ENCODE measurements at places on chromosomes 7 and 10.

DNA sequence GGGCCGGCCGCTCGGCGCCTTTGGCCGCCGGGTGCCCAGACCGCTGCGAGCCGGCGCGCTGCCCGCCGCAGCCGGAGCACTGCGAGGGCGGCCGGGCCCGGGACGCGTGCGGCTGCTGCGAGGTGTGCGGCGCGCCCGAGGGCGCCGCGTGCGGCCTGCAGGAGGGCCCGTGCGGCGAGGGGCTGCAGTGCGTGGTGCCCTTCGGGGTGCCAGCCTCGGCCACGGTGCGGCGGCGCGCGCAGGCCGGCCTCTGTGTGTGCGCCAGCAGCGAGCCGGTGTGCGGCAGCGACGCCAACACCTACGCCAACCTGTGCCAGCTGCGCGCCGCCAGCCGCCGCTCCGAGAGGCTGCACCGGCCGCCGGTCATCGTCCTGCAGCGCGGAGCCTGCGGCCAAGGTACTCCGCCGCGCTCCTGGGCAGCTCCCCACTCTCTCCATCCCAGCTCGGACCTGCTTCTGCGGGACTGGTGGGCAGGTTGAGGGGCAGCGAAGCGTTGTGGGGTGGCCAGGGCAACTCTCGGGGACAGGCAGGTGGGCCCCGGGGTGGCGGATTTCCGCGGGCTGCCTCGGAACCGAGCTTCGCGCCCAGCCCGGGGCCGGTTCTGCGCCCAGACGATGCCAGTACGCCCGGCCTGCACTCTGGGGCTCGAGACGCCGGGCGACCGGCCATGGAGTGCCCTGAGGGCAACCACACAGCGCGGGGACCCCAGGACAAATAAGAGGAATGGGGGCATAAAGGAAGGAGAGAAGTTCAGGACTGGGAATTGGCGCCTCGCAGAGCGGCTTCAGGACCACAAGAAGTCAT lies 578 bp downstream of the HTRA1 start:
- no peak for DNase-seq

DNA sequence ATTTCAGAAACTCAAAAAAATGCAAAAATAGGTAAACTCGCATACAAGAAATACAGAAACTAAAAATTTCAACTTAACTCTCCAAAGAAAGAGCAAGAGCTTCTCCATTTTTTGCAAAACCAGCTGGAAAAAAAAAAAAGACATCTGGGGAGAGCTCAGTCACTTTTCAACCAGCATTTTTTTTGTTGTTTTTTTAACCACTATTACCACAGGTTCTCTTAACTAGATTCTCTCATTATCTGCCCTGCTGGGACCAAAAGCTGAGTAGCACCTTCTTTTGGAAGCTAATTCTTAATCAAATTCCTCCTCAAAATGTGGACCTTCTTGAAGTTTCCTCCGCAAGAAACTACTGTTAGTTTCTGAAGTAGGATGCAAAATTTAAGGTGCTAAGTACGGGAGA lies 14.2 kb downstream of the IGF2BP3 start:
- no peak for DNase-seq

GRCh38 chr10:30594077-30594476 lies 35.5 kb downstream of the LYZL2 start:
- no peak for DNase-seq

DNA sequence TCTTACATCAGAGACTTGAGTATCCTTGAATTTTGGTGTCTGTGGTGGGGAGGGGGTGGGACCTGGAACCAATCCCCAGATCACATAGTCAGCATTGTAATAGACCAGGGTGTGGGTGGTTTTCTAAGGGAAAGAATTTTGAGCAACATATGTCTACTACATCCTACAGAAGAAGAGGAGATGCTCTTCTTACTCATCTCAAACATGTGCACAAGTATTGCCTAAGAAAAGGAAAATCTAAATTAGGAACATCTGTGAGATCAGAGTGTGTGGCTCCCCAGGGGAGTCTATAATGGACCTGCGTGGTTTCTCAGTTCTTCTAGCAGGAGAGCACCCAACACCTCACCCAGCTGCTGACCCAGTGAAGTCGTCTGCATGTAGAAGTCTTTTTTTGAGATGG lies 148.8 kb downstream of the CCDC3 start:
- DNase-seq: no peak

DNA sequence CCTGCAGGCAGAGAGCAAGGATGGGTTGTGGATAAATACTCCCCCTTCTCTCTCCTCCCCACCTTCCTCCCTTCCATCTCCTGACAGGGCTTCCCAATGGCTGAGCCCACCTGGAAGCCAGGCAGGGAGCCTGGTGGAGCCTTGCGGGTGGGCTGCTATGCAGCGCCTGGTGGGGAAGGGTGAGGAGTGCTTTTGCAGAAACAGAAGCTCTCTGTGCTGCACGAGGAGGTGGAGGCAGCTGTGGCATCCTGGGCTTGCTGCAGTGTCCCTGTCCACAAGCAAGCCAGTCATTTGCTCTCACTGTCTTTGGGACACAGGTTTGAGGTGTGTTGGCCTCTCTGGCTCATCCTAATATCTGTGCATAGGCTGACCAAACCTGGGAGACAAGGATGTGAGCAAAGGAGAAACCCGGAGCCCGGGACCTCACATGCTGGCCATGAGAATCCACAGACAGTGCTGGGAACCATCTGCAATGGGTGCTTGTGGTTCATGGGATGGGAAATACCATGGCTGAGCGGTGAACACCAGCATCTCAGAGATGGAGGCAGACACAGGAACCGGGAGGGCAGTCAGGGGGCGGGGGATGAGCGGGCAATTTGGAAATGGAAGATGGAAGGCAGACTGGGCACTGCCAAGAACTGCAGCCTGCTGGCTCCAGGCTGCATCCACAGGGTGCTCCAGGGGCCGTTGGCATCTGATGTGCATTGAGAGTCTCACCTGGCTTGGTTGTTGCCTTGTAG lies 364.2 kb downstream of the GLRX3 start:
- no peak for DNase-seq

DNA sequence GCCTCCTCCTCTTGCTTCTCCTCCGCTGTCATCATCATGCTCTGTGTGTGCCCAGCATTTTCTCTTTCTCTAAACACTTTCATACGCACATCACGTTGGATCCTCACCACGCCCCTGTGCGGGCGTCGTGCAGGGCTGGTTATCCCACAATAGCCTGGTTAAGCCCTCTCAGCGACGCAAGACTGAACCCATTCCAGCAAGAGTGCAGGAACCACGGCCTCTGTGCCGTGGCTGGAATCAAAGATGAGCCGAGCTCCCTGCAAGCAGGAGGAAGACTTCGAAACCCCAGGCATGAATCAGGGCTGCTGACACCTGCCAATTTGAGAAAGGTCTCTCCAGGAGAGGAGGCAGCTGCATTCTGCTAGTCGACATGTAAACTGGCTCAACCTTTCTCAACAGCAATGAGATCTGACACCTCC lies 74.8 kb upstream of the FOXK1 start:
- DNase-seq: no peak

DNA sequence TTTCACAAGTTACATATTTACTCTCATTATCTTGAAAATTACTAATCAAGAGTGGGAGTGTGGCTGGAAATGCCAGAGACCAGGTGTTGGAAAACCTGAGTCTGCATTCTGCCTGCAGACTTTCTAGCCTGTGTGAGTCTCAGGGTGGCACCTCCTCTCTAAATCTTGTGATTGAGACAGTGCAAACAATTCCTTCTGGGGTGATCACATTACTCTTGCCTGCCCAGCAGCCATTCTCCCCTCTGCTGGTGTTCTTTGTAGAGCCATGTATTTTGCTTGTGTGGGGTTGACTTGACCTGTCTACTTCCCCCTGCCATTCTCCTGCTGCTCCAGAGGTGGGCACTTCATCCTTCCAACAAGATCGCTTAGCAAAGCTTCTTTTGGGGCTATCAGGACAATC lies 101.1 kb downstream of the RAPGEF5 start:
- no peak for DNase-seq

GRCh38 chr7:14209896-14210484 lies 220.5 kb upstream of the ETV1 start:
- DNase-seq: no peak

GRCh38 chr7:104986628-104987259 lies 27.3 kb upstream of the KMT2E start:
- no peak for DNase-seq

DNA sequence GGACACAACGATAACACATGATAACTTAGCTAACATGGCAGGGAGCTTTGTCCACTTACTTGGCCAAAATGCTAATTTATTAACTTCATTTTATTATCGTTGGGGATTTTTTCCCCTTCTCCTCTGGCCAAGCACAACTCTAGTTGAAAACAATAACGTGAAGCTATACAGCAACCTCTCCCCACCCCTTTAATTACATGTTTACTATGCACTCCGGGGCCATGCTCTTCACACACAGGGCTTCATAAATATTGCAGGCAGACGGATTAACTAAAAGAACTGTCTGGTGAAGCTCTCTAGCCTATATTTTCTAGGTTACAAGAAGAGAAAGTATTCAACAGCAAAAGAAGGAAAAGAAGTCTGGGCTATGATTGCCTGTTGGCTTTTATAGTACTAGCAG lies 51.7 kb downstream of the XRCC2 start:
- DNase-seq: no peak

- no peak for DNase-seq
Measured at GRCh38 chr7:141877365-141877764, 36.1 kb upstream of the PRSS37 start.

DNA sequence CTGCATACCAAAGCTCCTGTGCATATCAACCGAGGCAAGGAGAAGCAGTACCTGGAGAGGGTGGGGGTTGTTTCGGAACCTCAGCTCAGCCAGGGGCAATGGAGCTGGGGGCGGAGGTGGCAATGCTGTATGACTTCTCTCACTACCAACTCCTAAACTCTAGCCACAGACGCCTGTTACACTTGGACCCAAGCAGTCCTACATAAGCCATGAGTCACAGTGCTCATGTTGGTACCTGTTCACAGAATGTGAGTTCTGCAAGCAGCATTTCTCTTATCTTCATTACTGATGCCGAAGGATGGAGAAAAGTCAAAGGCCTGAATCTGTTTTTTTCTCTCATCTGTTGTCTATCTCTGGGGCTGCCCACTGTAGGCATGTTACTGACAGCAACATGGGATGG lies 3.2 kb upstream of the RAB18 start:
- DNase-seq: no peak

GRCh38 chr7:130974794-130975193 lies 240.8 kb upstream of the KLF14 start:
- DNase-seq: no peak

DNA sequence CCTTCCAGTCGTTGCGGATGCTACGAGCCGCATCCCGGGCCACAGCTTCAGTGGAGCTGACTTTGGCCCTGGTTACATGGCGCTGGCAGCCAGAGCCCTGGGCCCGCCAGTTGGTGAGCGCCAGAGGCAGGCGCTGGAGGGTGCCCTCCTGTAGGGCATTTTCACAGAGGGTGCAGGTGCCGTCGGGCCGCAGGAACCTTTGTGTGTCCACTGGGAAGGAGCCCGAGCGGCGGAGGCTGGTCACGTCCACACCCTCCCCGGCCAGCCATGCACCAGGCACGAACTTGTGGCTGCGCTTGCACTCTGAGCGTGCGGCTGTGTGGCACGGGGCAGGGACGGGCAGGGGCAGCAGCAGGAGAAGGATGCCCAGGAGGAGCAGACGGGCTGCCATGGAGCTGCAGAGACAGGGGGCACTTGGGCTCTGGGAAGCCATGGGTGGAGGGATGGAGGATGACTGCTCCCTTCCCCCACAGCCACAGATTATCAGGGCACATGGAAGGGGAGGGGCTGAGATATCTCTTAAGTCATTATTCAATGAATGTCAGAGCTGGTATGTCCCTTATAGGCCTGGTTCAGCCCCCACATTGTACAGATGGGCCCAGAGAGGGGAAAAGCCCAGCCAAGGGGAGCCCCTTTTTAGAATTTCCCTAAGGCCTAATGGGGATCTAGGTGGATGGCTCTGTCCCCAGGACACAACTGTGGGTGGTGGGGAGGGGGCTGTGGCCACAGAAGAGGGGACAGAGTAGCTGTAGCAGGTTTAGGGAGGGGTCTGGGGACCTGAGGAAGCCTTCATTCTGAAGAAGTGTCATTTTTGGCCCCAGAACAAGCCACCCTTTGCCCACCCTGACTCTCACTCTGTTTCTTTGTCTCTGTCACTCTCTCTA lies 1.8 kb downstream of the PRF1 start:
- DNase-seq: no peak

DNA sequence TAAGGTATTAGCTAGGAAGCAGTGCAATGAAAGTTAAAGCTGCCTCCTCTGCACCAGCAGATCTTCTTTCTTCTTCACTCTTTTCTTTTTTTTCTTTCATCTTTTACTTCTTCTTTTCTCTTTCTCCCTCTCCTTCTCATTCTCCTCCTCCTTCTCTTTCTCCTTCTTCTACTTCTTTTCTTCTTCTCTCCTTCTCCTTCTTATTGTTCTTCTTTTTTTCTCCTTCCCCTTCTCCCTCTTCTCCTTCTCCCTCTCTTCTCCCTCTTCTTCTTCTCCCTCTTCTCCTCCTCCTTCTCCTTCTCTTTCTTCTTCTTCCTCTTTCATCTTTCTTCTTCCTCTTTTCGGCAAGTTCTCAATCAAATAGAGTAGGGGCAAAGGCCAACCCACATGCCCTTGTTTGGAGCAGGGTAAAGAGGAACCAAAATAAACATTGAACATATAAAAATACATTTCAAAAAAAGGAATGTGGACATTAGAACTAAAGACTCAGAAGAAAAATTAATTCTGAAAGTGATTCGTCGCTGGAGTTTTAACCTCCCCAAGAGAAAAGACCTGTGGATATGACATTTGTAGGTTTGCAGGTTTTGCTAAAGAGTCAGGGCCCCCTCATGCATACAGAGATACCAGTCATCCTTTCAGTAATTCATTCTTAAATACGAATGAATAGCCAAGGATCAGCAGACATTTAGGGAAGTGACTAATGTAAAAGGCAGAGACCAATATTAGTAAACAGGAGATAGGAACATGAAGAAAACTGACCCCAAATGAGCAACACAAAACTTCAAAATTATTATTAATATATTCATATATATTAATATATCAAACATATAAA lies 93.0 kb upstream of the RSU1 start:
- DNase-seq: no peak

DNA sequence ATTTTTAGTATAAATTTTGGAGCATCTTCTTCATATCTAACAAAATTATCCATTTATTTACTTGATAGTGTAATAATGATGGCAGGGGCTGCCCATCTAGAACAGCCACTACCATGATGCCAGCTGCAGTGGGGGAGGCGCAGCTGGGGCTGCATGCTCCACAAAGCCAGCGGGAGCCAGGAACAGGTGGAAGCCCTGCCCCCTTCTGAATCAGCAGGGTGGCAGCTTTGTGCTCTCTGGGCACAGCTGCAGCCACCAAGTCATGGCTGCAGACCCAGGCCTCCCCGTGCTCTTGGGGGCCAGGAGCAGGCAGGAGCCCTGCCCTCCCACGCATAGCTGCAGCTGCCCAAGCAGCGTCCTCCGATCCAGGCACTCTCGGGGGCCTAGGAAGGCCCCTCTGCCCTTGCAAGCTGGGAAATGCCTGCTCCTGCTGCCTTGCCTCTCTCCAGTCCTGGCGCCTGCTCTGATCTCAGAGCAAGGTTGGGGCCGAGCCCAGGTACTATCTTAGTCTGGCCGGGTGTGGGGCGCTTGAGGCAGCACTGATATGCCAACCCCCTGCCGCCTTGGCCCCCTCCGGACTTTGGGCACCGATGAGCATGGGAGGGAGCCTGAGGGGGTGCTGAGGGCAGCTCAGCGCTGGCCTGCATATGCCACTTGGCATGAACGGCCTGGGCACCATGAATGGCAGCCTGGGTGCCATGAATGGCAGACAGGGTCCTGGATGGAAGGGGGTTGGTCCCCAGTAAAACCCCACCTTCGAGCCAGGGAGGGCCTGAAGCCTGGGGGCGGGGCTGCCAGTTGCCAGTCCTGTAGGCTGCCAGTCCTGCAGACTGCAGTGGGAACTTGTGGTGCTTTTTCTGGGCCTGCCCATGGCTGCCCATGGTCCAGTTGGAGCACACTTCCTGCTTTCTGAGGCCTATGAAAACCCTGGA lies 1110.8 kb upstream of the POT1 start:
- DNase-seq: no peak

All from stimulated activated CD8-positive, alpha-beta memory T cell treated with anti-CD3 and anti-CD28 coated beads, Interleukin-4, amount 100 ng/mL, for 4 hours (primary cell).